ENCODE measurements at places on chromosomes 7 and 10. TPM values are rescaled to one million over a fixed set of nuclear protein-coding genes. Genes with fewer than 3 reads are reported as not detected.

The FAM25A gene
- total RNA-seq = not detected

DNA sequence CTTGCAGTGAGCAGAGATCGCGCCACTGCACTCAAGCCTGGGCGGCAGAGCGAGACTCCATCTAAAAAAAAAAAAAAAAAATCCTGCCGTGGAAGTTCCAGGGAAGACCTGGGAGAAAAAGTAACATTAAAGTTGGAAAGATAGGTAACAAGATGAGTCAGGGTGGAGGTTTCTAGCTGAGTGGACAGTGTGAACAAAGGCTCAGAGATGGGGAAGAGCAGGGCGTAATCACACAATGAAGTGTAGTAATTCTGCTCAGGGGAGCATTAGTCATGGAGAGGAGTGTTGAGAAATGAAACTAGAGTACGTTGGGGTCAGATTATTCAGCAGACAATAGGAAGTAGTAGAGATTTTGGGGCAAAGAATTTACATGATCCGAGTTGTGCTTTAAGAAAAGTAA lies 21.6 kb upstream of the WASL start:
- no peak for DNase-seq

DNA sequence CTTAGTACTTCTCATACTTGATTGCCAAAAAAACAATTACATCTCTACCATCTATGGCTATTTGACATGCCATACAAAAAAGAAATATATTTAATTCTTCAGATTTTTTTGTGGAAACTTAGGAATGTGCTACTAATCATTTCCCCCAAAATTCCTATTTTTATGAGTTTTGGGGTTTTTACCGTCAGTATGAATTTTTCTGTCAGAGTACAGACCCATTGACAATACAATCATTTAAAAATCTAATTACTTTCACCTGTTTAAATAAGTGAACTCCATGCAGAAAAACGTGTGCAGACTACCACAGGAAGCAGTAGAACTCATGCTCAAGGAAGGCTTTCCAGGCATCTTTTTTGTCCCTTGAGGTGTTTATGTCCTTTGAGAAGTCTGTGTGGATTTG lies 48.8 kb upstream of the FOXP2 start:
- no peak for DNase-seq

DNA sequence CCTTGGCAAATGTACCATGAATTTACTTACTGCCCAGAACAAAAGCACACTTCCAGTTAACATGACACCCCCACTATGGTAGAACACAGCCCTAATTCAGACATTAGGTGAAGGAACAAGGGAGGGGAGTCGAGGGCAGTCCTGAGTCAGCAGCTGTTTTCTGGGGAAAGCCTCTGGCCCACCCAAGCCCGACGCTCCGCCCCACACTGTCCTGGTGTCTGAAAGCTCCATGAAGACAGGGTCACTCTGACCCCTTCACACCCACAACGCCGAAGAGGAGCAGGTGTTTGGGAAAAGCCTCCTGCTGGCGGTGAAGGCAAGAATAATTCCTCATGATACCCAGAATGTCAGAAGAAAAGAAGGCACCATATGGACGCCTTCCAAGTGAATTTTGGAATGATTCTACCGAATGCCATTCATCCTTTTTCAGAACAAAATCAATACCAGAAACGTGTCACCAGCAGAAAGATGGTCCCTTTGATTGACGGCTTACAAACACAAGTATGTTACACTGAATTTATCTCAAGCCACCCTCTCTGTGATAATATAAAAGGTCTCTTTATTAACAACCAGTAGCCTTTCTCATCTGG lies 172.1 kb downstream of the DIP2C start:
- DNase-seq = no peak

The EDRF1 gene
- total RNA-seq = 23.5 TPM

The ENKUR gene
- 0.20 TPM for total RNA-seq

DNA sequence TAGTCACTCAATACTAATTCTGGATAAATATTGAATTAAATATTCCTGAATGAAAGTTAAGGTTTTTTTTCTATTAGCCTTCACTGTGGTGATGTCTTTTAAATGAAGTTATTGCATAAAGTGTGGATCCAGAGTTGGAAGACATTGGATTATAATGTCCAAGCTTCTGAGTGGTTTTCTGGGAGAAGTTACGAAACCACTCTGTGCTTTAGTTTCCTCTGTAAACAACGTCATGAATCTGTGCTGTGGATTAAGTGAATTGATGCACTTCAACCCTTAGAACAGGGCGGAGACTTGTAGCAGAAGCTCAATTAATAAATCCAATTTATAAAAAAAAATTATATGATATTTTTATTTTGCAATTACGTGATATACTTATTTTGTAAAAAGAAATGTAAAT lies 271.7 kb downstream of the BICC1 start:
- DNase-seq = no peak

- DNase-seq = no peak
These were observed 273.5 kb downstream of the FGFR2 start for GRCh38 chr10:121324678-121325213.

DNA sequence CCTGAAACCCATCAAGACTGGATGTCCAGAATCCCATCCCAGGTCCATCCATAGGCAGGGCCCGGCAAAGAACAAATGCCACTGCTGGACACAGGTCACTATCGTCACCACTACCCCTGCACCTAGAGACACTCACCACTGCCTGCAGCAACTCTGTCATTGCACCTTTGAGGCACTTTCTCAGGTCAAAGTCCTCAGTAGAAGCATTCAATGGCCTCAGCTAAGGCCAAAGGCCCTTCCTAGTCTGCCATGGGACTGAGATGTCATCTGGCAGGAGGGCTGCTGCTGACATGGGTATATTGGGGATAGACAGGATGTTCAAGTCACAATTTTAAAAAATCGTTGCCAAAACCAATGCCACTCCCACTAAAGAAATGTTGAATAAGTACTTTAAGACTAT lies 58.7 kb downstream of the GPAM start:
- no peak for DNase-seq

The RAMP3 gene
- 8.0 TPM for total RNA-seq

Measured in ovary (tissue), 10 donors.